WTC11 (cell line): ENCODE measurements at places on chromosomes 12 and 14.

DNA sequence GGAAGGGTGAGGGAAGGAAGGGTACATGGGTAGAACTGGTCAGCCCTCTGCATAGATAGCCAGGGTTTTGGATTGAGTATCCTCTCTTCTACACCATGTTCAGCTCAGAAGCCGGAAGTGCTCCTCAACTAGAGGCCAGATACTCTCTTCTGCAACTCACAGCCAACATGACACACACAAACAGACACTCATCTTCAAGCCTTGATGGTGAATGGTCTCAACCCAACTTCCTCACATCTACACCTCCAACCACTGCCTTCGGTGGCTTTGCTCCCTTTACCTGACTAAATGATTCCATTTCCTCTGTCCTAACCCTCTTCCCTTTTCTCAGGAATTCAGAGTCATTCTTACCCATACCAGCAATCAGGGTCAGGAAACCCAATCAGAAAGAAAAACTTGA lies 7.6 kb upstream of the FKBP11 start:
- no peak for DNase-seq

- no peak for DNase-seq
Observed at GRCh38 chr14:93100100-93100499, 15.6 kb downstream of the ITPK1 start.

DNA sequence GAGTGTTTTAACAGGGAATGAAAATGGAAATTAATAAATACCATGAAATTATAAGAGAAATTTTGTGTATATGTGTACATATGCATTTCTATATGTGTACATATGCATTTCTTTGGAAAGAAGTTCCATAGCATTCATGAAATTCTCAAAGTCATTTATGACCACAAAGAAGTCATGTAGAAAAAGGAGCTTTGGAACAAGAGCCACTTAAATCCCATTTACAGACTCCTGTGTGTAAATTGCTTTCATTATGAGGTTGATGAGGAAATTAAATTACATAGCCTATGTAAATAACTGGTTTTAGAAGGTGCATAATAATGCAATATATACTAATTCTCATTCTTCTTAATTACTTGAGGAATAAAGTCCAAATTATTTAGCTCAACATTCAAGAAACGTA lies 450.5 kb upstream of the SYT1 start:
- DNase-seq = no peak

- DNase-seq = no peak
Observed at GRCh38 chr12:12724421-12725085, 7.4 kb downstream of the CDKN1B start.

DNA sequence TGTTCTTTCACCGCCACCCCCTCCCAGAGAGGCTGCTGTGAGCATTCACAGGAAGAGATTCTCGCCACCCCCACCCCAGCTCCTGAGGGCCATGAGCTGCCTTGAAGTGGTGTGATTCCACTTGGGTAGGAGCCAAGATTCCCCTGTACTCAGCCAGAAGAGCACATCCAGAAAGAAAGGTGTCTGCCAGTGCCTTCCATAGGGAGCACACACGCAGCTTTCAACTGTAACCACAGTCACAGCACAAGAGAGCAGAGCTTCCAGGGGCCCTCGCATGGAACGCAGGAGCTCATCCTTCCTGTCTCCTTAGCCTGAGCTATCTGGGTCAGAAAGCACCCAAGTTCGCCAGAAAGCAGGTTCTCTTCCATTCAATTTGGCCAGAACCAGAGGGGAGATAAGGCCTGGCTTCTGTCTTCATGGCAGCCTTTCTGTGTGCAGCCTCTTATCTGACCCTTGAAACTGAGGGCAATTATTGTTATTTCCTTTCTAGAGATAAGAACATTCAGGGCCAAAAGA lies 66.6 kb upstream of the SCN8A start:
- DNase-seq = no peak

DNA sequence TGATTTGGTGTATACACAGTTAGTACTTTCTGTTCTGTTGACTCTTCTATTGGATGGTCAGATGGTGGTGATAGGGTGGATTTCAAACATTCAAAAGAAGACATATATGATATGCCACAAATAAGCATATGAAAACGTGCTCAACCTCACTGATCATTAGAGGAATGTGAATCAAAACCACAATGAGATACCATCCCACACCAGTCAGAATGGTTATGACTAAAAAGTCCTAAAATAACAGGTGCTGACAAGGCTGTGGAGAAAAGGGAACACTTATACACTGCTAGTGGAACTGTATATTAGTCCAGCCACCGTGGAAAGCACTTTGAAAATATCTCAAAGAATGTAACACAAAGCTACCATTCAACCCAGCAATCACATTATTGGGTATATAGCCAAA lies 425.5 kb downstream of the C12orf50 start:
- no peak for DNase-seq
